Amniotic stem cell (primary cell): ENCODE measurements at places on chromosomes 5 and 9.

DNA sequence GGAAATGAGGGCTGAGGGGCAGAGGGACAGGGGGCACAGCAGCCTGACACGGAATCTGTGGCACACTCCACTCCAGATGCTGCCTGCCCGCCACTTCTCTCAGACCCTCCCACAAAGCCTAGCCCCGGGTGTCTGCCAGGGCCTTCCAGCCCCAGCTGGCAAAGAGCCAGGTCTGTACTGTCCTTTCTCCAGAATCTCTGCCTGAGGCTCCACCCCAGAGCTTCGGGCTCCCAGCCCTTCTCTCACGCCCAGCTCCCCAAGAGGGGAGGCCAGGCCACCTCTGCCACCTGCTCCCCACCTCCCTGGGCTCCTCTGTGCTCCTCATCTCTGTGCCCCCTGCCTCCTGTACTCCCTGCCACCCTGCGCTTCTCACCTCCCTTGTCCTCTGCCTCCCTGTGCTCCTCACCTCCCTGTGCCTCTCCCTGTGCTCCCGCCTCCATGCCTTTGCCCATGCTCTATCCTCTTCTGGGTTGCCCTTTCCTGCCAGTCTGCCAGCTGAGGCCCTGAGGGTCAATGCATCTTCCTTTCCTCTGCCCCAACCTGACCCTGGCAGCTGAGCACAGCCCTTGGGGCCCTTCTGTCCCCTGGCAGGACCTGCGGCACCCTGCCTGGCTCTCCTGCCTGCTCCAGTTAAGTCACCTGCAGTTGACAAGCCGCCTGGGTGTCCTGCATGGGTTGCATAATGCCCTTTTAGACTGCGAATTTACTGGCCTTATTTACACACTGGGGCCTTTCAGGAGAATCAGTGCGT, 36.4 kb downstream of the RASGEF1C start:
- DNase-seq: no peak

- DNase-seq: no peak
These were observed 34.7 kb upstream of the TGFBI start for GRCh38 chr5:135993880-135994636.

- no peak for DNase-seq
These were observed 7.5 kb upstream of the TOR2A start for GRCh38 chr9:127742435-127743088.

GRCh38 chr5:143898381-143898780, 86.4 kb downstream of the HMHB1 start:
- DNase-seq: no peak

DNA sequence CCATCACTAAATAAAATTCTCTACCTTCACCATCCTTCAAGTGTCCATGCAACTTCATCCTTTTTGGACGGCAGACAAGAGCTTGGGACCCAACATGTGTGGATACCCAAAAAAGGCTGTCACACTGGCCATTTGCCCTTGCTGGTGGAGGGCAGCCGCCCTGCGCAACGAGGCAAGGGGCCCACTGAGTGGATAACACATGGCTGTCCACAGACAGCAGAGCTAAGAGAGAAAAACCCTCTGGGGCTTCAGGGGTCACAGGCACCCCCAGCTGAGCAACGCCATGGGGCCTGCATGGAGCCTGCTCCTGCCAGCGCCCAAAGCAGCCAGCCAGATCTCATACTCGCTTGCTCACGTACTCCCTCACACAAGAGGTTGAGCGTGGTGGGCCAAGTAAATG, 205.9 kb upstream of the NREP start:
- no peak for DNase-seq

GRCh38 chr5:100890461-100891008, 12.5 kb downstream of the ST8SIA4 start:
- DNase-seq: no peak

DNA sequence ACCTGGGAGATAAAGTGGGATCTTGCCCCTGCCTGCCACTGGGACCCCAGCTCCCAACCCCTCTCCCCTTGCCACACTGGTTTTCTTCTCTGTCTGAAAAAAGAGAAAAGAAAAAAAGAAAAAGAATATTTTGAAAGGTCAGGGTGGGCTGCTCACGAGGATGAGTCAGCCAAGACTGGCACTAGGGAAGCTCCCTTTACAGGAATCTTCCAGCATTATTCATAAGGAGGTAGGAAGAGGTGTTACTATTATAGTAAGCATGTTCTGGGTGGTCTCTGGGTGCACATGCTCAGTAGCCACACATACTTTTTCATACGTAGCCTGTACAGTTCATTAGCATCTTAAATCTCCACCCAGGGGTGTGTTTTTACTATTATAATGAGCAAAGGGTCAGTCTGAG, 46.8 kb upstream of the HAND1 start:
- no peak for DNase-seq
